ENCODE measurements at places on chromosomes 3 and 15.
A peak's percentile ranks its signal among the peaks of the same experiment; 100 is the strongest.

DNA sequence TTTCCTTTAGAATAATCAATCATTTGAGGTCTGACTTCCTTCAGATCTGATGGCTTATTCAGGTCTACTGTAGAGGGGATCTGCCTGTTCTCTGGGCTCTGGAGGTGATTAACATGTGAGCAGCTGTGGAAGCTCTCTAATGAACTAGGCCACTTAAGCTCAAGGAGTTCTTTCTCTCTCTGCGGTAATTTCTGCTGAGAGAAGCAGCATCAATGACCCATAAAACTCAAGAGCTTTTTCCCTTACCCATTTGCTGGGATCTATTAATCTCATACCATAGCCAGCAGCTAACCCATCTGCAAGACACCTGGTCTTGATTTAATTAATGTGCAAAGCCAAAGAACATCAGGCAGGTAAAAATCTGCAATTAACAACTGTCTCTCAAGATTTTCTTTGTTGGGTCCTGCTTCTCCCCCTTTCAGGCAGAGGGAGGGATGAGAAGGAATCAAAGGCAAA lies 73.2 kb upstream of the DLG1 start:
- no peak for DNase-seq

GRCh38 chr3:73258057-73258456 lies 196.6 kb downstream of the EBLN2 start:
- no peak for DNase-seq

DNA sequence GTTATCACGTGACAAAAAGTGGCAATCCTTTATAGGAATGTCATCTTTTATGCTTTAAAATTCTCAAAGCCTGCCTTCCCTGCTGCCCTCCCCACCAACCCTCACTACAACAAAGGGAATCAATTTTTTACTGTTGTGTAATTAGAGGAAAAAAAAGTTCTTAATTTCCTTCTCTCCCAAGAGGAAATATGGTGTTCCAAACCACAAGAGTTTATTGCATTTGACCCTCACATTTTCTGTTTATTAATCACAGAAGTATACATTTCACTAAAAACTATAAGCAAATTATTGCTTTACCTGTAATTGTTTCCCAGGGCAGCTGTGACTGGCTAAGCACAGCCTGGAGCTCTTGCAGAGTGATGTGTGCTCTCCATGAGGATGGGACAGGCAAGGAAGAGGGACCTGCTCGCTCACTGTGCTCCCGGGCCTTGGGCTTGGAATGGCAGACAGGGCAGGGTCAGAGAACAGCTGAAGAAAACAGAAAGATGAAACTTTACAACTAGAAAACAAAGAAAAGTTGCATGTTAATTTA lies 31.3 kb upstream of the ATP10A start:
- DNase-seq = no peak

GRCh38 chr3:41693799-41694198 lies 268.1 kb downstream of the ULK4 start:
- no peak for DNase-seq

DNA sequence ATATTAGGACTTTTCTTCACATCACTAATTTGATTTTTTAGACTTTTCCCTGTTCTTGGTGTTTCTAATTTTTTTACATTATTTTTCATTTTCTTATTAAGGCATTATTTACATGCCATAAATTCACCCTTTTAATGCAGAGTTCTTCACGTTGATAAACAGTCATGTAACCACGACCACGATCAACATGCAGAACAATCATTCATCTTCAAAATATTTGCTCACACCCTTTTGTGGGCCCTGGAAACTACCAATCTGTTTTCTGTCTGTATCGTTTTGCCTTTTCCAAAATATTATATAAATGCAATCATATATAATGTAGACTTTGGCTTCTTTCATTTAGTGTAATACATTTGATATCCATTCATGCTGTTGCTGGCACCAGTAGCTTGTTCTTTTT lies 48.7 kb downstream of the ARRDC4 start:
- DNase-seq = no peak

DNA sequence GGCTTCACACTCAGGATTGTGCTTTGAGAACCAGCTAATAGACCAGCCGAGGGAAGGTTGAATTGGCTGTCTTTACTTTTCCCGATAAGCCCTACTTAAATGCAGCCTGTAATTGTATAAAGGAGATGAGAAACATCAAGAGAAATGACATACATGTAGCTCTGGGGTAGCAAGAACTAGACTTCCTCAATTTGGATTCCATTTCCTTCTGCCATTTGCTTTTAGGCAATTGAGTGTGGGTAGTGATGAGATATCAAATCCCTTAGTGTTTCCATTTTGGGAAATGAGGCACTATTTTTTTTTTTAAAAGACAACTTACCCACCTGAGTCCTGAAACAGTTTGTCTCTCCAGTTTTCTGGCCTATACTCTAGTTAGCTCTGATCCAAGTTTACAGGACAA lies 2.2 kb downstream of the INAFM2 start:
- DNase-seq = no peak

DNA sequence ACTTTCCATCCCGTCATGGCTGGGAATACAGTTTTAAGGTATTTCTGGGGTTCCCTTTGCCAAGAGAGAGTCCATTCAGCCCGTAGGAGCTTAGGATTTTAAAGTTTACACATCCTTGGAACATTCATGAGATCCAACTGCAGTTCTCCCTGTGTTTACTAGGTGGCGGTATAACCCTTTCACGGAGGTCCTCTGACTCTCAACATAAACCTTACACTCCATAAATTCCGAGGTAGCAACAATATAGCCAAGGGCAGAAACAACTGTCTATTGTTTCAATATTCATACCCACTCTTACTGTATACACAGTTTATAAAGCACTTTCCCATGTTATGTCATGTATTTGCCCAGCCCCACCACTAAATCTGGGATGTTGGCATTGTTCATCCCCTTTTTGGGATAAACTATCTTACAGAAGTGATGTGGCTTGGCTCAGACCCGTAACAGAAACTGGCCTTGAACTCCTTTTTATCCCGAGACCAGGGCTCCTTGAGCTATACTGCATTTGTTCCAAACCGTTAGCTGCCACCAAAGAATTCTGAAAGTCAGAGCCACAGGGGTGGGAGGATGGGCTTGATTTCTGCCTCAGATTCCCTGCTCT lies 69.2 kb upstream of the COL6A5 start:
- DNase-seq = no peak

GRCh38 chr3:170560296-170560695 lies 25.6 kb downstream of the SLC7A14 start:
- no peak for DNase-seq

DNA sequence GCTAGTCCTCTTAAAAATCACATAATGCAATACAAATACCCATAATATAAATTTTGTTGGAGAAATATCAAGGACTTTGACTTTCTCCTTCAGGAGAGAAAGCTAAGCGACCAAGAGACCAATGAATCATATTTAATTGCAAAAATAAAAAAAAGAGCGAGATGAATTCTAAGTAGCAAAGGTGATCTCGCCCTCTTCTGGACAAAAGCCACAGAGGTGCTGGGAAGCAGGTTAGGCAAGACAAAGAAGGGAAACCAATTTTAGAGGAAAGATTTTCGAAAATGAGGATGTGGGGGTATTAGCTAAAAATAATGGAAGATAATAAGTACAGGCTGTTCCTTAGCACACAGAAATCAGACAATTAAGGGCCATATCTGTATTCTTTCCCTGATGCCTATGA lies 111.4 kb upstream of the PLAAT1 start:
- DNase-seq = no peak

GRCh38 chr3:134334231-134334900 lies 39.9 kb downstream of the AMOTL2 start:
- DNase-seq = no peak

- no peak for DNase-seq
Measured at GRCh38 chr15:63169788-63170187, 12.5 kb upstream of the RPS27L start.

GRCh38 chr15:32739522-32740063 lies 21.8 kb downstream of the GREM1 start:
- no peak for DNase-seq

- DNase-seq = no peak
Measured at GRCh38 chr3:3013317-3014052, 96.7 kb downstream of the IL5RA start.

- peak; percentile 30 for DNase-seq
Measured at GRCh38 chr15:68335251-68335650, 57.7 kb downstream of the FEM1B start.

DNA sequence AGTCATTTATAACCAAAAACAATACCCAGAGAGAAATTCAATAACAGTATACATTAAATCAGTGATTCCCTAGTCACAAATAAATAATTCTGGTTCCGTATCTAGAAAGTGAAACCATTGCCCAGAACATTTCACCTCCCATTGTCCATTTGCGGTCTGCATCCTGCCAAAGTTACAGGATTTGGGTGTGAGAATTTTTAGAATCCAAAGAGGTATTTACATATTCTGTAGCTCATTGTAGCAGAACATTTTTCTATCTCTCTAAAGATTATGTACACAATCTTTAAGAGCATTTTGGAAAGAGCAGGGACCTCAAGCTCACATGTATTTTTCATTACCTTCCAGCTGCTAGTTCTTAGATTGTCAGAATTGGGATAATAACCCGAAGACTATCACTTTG lies 261.6 kb downstream of the CHL1 start:
- no peak for DNase-seq
